Activated CD4-positive, alpha-beta T cell treated with anti-CD3 and anti-CD28 coated beads, Interleukin-2, Interleukin-6, amounts not matched to agents 100 ng/mL and 50 ng/mL, durations not matched to agents 16 hours and 8 hours (primary cell): ENCODE measurements at places on chromosomes 2 and 18.

DNA sequence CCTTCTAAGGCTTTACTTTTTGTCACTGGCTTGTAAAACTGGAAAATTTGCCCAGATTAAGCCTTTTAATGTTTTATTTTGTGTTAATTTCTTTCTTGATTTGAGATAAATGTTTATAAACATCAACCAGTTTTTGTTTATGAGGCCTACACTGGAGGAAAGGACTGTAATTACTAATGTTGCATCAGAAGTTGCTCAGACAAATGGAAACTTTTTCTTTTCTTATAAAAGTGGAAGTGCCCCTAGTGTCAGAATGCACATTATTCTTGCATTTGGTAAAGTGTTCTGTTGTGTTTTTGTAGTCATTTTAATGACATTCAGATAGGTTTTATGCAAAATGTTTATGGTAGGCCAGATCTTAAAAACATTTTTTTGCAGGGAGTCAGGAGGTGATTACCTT is 25.3 kb downstream of the LCLAT1 start:
- no peak for DNase-seq

GRCh38 chr2:115825912-115826311 is 1383.5 kb downstream of the DPP10 start:
- DNase-seq = no peak

GRCh38 chr2:100936070-100936741 is 65.9 kb upstream of the RPL31 start:
- DNase-seq = no peak

DNA sequence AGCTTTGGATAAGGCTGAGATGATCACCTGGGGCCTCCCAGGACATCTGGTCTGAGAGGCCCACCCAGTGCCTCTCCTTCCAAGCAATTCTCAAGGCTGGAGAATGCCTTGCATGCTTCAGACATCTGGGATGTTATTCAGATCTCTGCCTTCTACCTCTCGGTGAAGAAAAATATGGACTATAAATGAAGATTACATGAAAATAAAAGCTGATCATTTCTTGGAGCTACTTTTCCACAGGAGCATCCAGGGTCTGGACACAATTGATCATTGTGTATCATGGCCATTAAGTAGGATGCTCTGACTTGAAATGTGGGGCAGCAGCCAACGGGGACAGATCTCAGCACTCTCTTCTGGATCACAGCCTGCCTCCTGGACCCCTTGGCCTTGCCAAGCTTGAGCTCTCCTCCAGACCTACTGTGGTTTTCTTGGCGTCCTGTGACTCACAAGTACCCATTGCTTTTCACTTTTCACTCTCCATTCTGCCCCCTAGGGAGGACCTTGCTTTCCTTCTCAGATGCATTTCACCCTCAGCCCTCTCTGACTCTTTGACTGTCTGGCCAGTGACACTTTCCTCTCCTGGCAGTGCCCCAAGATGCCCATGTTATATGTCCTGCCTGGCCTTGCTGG is 203.1 kb downstream of the INSIG2 start:
- no peak for DNase-seq

GRCh38 chr2:172173174-172173706 is 70.5 kb upstream of the DLX2 start:
- no peak for DNase-seq

- peak; percentile 63 for DNase-seq
Observed at GRCh38 chr2:54572262-54572635, 116.1 kb downstream of the SPTBN1 start.

DNA sequence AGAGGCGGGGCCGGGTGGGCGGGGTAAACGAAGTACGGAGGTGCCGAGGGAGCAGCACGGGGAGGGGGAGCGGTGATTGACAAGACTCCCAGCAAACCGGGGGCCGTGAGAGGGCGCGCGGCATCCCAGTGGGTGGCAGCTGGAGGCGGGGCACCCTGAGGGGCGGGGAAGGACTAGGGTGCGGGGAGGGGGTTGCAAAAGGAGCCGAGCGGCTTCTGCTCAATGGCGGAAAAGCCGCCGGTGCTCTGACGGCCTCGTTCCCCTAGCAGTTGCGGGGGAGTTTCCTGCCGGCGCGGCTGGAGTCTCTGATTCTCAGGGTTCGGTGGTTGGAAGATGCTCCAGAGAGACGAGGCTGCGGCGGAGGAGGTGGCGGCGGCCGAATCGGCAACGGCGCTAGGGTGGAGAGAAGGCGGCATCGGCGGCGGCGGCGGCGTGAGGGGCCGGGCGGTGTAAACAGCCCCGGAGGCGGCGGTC is at the start of gene PPM1B:
TSS of gene PPM1B (plus strand) at position 195 of the 474 bp plus-strand sequence. CDS start 32,325 bp downstream, outside the sequence.
- no peak for DNase-seq
